ENCODE measurements at places on chromosomes 5 and 9. TPM values are rescaled to one million over a fixed set of nuclear protein-coding genes. Genes with fewer than 3 reads are reported as not detected.

DNA sequence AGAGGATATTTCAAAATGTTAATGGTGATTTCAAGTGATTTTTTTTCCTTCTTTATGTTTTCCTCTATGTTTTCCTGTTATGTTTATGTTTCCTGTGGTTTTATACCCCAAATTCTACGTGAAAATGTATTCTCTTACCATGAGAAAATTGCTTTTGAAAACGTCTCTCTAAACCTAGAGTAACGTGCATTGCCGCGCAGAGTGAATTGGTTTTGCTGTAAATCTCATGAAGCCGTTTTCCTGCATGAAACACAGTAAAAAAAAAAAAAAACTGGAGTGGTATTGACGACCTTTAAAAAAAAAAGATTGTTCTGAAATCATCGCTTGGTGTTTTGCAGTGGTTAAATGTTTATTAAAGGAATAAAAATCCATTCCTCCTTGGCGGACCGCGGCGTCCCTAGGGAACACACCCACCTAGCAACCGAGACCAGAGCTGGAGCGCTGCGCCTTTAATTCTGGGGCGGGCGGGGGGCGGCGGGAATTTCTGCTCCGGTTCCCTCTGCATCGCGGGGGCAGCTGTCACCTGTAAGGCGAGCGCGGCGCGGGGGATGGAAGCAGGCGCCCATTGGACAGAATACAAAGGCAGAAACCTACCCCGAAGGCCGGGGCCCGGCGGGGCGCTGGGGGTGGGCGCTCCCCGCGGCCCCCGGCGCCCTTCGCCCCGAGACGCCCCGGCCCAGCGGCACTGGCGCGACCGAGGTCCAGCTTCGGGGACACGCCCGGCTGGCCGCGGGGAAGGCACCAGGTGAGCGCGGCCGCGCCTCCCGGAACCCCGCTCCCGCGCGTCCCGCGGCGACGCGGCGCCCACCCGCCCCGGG is at the start of gene SOWAHA:
Gene SOWAHA, plus strand, starts transcription at position 522 of the 818 bp plus-strand sequence. CDS start 320 bp downstream, outside the sequence.
- no peak for DNase-seq

DNA sequence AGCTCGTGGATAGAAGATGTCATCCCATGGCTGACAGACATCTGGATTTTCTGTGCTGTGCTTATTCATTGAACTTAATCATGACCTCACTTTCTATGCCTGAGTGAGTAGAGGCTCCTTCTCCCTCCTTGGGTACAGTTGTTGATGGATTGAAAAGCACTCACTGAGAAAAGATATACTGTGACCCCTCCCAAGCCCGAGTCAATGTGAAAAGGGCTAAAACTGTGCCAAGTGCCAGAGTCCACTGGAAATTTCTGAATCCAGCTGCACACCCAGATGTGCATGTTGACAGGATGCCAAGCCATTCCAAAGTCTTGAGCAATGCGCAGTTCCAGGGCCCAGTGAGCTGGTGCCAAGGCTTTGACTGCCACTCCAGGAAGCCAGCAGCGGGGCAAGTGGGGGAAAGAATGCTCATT is 473.0 kb downstream of the NTRK2 start:
- DNase-seq, result no peak

- DNase-seq, result no peak
These were observed 62.5 kb downstream of the MRPL36 start for GRCh38 chr5:1736889-1737711.

DNA sequence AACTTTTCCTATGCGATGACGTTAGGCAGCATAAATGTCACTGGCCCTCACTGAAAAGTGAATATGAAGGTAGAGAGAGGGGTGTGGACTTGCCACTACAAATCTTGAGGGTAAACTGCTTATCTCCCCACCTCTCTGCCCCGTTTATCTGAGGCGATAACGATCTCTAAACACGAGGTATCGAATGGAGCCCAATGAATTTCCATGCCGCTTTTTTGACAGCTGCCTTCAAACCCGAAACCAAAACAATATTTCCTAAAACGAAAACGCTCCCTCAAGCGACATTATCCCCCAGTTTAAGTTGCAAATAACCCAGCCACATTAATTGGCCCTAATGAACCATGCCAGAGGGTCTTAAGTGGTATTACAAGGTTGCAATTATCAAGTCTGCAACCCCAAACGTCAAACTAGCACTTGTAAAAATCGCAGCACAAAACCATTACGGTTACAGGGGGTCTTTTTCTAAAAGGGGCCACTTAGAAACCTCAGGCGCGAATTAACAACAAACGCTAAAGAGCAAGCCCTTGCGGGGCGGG is 1.4 kb downstream of the NR3C1 start:
- no peak for DNase-seq

DNA sequence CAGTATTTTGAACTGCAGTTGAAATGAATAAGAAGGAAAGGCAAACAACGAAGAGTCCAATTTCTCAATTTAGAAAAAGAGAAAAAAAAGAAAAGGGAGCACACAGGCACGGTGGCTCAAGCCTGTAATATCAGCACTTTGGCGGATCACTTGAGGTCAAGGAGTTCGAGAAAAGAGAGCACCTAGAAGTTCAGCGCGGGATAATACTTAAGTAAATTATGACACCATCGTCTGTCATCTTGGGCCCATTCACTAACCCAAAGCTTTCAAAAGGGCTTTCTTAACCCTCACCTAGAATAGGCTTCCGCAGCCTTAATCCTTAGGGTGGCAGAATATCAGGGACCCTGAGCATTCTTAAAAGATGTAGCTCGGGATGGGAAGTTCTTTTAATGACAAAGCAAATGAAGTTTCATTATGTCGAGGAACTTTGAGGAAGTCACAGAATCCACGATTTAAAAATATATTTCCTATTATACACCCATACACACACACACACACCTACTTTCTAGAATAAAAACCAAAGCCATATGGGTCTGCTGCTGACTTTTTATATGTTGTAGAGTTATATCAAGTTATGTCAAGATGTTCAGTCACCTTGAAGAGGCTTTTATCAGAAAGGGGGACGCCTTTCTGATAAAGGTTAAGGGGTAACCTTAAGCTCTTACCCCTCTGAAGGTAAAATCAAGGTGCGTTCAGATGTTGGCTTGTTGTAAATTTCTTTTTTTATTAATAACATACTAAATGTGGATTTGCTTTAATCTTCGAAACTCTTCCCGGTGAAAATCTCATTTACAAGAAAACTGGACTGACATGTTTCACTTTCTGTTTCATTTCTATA is 602 bp upstream of the CD274 start:
- no peak for DNase-seq

The SHOC1 gene
- total RNA-seq, result not detected
